GM23248 (cell line): ENCODE measurements at places on chromosomes 3 and 15. TPM values are rescaled to one million over a fixed set of nuclear protein-coding genes. Genes with fewer than 3 reads are reported as not detected.

DNA sequence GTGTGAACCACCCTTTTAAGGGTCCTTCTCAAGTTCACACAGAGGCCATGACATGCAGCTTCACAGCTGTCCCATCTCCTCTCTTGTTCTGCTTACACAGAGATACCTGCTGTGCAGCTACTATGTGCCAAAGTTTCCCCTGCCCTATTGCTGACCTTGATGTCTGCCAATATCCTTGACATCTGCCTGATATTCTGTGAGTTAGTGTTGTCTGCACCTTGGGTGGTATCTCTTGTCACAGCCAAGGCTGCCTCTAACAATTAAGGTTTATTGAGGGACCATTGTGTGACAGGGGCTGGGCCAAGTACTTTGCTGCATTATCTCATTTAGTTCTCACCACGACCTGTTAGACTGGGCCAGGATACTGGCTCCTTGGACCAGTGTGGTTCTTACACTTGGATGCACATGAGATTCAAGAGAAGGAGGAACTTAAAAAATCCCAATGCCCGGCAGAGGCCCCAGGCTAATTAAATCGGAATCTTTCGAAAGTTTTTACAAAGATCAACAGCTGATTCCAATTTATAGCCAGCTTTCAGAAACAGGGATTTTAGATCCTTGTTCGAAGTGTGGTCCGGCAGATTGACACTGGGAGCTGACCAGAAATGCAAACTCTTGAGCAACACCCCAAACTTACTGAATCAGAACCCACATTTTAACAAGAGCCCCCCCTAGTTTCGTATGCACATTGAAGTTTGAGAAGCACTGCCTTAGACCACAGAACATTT, 178.6 kb downstream of the SATB1 start:
- no peak for DNase-seq

GRCh38 chr15:88624156-88624970, 3.2 kb downstream of the AEN start:
- DNase-seq, result peak; percentile 66

DNA sequence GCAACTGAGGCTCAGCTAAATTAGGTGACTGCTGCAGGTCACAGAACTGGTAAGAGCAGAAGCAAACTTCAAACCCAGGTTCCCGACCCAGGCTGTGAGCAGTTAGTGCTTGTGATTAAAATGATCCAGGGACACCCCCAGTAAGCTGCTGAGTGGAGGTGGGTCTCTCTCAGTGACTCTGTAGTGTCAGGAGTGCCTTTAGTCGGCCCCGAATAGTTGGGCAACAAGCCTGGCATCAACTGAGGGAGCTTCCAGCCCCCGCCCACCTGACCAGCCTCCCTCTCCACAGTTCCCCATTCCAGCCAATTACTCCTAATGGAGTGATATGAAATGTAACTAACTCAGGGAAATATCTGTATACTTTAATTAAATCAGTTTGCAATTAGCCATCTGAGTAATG, 168.0 kb upstream of the SMAD3 start:
- DNase-seq, result no peak

GRCh38 chr15:98787194-98787593, 138.9 kb downstream of the IGF1R start:
- peak; percentile 64 for DNase-seq

- DNase-seq, result no peak
These were observed 136.0 kb upstream of the THBS1 start for GRCh38 chr15:39444735-39445470.

DNA sequence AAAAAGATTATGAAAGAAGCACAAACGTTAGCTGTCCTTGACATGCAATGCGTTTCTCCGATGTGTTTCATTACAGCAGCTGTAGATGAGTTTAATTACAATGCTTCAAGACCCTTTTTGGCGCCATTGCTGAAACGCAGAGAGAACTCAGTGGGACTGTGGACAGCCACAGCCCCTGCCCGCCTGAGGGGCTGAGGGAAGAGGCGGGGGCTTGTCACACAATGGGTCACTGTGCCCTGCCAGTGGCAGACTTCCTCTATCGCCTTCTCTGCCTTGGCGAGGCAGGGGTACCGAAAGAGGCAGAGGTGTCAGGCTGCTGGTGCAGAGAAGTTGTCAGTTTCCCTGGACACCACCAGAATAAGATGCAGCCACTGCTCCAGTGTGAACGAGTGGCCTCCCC, 252.0 kb downstream of the NR2F2 start:
- DNase-seq, result no peak

DNA sequence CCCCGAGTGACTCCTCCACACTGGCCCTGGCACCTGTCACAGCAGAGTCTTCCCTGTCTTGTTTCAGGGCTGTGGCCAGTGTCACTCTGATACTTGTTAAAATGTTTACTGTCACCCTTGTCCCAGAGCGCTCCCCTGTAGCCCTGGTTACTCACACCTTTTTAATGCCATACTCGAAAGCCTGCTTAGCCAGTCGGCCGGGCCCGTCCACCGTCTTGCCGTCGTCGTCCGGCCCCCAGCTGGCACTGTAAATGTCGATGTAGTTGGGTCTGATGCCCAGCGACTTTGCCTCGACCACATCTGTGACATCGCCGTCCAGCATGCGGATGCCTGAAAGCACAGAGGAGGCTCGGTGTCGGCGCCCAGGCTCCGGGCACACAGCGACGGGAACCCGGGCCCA, 91.3 kb downstream of the PCSK6 start:
- DNase-seq, result no peak

DNA sequence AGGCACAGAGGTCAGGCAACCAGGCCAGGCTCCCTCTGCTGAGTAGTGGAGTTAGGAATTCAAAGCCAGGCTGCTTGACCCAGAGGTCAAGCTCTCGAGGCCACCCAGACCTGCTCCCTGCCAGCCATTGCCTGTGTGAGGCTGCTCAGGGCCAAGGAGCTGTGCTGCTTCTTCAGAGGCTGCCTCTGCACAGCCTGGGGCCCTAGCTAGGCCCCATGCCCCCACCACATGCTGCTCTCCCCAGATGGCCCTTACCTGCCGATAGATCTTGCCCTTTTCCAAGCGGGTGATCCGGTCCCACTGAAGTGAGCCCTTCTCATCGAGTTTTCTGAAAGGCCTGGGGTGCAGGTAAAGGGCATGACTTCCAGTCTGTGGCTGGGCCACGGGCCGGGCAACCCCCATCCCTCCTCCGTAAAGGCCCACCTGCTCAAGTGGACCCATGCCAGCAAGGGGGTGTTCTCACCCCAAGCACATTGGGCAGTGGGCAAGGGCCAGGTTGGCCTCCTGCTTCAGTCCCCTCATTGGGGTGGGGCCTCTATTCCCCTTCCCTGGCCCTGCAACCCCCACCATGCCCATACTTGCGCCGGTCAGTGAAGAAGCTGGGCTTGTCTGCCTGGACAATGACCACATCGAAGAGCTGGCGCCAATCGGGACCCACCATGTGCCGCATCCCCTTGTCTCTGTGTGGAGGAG, 6.5 kb downstream of the NT5DC2 start:
- DNase-seq, result no peak

DNA sequence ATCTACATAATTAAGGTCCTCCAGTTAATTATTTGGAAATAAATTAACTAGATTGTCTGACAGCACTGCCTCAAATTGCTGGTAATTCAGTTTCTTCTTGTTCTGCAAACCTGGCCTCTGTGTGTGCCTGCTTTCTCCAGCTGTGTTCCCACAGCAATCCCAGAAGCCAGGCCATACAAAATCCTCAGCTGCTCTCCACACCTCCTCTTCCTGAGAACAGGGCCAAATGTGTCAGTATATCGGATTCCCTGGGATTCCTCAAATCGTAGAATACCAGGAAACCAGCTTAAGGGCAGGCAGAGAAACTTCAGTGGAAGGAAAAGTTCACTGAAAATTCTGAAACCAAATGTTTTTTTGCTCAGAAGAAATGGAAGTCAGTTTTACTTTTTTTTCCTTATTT, 261.4 kb downstream of the ZMAT3 start:
- no peak for DNase-seq

GRCh38 chr3:35183927-35184675, 455.2 kb upstream of the ARPP21 start:
- no peak for DNase-seq

DNA sequence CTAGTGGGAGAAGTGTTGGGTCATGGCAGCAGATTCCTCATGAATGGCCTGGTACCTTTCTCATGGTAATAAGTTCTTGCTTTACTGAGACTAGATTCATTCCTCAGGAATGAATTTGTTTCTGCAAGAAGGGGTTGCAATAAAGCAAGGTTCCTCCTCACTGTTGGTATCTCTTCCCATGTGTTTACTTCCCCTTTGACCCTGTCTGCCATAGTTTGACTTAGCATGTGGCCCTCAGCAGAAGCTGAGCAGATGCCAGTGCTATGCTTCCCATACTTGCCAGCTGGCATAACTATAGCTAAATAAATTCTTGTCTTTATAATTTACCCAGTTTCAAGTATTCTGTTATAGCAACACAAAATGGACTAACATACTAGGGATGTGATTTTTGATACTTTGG, 163.6 kb upstream of the COL8A1 start:
- peak; percentile 2 for DNase-seq

GRCh38 chr3:32493437-32494414, 8.9 kb downstream of the CMTM6 start:
- DNase-seq, result peak; percentile 15

- peak; percentile 71 for DNase-seq
These were observed 256.4 kb upstream of the MCTP2 start for GRCh38 chr15:93974804-93975481.

The KCNH8 gene
- total RNA-seq, result not detected in 2 replicates

The ADAMTS9 gene
- total RNA-seq, result 1.3 and 1.5 TPM in 2 replicates

The CSPG4 gene
- total RNA-seq, result 25.8 and 27.6 TPM in 2 replicates

The LAMB2 gene
- total RNA-seq, result 894 and 1,064 TPM in 2 replicates

The PDIA3 gene
- total RNA-seq, result 215 and 224 TPM in 2 replicates

The CPLX3 gene
- total RNA-seq, result not detected in 2 replicates

The GRAMD1C gene
- total RNA-seq, result 3.2 and 19.9 TPM in 2 replicates

The RCN2 gene
- total RNA-seq, result 95.4 and 96.7 TPM in 2 replicates
